ENCODE measurements at places on chromosomes 1 and 21.

- DNase-seq = no peak
These were observed 5.8 kb upstream of the EPHA8 start for GRCh38 chr1:22557341-22557950.

DNA sequence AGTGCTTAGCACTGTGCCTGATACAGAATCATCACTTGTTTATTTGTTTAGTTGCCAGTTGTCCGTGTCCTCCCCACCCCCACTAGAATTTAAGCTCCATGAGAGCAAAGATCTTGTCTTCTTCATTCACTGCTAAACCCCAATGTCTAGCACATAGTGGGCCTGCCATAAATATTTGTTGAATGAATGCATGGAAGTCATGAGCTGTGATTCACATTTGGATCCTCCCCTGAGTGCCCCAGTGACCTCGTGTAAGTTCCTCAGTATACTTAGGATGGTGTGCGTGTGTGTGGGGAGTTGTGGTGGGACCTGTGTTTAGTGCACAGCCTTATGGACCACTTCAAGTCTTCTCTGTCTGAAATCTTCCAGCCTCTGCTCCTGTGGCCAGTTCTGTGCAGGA is 23.1 kb downstream of the IER5 start:
- no peak for DNase-seq

DNA sequence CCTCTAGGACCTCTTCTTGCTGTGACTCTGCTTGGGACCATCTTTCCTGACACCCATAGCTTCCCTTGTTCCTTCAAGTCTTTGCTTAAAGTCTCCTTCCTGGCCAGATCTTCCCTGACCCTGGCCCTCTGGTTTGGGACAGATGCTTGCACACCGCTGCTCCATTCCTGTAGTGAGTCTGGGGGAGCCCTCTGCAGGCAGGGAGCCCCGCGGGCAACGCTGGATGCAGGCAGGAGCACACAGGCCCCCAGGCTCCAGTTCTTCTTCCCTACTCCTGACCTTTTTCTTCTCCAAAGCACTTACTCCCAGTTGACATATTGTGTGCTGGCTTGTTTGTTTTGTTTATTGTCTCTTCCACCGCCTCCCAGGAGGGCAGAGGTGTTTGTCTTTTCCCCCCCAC is 413.4 kb downstream of the CAMTA1 start:
- DNase-seq = no peak

DNA sequence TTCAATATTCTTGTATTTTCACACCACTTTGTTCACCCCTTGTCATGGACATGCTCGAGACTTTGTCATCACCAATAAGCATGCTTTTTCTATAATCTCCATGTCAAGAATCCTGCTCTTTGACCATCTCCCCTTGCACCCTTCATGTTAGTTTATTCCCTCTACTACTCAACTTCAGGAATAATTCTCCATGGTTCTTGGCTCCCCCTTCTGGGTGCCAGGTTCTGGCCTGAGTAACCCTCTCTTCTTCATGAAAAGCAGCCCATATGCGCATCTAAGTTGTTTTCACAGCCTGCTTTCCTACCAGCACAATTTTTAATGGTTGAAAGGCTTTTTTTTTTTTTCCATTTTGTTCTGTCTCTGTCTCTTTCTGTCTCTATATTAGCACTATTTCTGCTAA is 160.7 kb downstream of the LEPR start:
- no peak for DNase-seq

All from hippocampal formation (tissue), 2 donors.